Brain pericyte (primary cell): ENCODE measurements at places on chromosomes 7 and 10.
A peak's percentile ranks its signal among the peaks of the same experiment; 100 is the strongest.

GRCh38 chr10:74956555-74957111 is 130.2 kb downstream of the KAT6B start:
- DNase-seq: no peak

GRCh38 chr10:94210440-94211168 is 152.1 kb downstream of the NOC3L start:
- no peak for DNase-seq

- DNase-seq: no peak
These were observed 90.2 kb upstream of the RPA3 start for GRCh38 chr7:7808626-7809025.

DNA sequence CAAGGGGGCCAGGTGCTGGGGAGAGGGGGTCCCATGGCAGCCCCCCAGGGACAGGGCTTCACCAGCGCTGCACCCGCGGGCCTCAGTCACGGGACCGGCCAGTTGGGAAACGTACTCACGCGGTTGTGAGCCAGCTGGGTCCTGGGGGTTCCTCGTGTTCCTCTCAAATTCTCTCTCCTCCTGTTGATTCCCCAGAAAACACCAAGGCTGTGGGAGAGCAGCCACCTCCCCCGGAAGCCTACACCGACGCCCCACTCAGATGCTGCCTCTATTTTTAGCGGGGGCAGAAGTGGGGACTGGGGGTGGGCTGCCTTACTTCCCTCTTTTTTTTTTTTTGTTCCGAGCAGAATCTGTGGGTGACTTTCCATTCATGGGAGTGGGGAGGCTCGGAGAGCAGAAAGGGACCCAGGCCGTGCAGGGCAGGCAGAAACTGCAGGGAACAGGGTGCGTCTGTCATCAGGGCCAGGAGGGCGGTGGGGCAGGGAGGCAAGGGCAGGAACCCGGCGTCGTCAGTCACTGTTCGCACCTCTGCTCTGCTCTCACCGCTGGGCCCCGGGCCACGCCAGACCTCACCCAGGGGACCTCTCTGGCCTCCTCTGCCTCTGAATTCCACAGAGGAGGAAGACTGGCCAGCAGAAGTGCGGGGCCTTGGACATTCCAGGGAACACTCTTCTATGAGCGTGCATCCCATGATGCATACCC is 63.1 kb downstream of the CARD11 start:
- no peak for DNase-seq

GRCh38 chr10:73576178-73576889 is 14.8 kb downstream of the USP54 start:
- DNase-seq: peak; percentile 27

DNA sequence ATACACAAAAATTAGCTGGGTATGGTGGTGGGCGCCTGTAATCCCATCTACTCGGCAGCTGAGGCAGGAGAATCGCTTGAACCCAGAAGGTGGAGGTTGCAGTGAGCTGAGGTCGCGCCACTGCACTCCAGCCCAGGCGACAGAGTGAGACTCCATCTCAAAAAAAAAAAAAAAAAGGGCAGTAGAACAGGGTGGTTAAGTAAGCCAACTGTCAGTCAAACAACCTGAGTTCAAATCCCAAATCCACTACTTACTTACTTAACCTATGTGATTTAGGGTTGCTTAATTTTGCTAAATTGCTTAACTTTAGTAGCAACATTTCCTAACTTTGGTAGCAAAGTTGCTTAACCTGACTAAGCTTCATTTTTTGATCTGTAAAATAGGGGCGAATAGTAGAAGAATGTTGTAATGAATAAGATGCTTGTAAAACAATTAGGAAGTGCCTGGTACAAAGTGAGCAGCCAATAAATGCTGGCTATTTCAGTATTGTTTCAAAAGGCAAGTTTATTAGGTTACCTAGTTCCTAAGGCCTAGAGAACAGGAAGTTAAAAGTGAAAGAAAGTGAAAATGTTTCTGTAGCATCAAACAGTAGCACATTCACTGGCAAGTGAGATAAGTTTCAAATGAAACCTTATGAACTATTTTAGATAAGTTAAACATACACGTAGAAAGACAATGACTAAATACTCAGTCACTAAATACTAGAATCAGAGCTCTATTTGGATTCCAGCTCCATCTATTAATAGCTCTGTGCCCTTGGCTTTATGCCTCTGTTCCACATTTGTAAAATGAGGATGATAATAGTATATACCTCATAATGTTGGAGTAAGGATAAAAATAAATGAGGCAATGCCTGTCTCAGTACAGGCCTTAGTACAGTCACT is 64.3 kb downstream of the HOXA1 start:
- no peak for DNase-seq

GRCh38 chr10:49179699-49180443 is 8.3 kb downstream of the TMEM273 start:
- DNase-seq: no peak

DNA sequence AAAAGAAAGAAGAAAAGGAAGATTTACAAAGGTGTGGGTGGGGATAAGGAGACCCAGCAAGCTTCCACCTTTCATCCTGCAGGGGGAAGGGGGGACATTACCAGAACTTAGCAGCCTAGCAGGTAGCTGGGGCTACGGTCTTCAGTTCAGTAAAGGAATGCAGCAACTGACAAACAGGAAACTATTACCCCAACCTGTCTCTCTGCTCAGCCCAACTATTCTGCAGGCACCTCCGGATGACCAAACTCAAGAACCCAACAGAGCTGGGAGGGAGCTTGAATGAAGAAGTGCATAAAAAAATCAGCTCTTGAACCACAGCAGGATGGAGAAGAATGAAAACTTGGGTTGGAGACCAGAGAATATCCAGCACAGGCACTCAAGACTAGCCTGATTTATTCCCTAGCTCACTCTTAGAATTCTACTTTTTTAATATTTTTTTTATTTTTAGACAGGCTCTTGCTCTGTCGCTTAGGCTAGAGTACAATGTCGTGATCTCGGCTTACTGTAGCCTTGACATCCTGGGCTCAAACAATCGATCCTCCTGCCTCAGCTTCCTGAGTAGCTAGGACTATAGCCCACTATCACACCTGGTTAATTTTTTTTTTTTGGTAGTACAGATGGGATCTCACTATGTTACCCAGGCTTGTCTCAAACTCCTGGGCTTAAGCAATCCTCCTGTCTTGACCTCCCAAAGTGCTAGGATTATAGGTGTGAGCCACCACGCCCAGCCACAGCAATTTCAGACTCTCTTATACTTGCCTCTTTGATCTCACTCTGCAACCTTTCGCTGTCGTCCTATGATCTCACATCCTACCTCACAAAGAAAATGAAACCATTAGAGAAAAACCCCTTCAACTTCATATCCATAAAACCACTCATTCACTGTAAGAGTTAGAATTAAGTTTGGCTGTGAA is 18.5 kb upstream of the C10orf67 start:
- no peak for DNase-seq

DNA sequence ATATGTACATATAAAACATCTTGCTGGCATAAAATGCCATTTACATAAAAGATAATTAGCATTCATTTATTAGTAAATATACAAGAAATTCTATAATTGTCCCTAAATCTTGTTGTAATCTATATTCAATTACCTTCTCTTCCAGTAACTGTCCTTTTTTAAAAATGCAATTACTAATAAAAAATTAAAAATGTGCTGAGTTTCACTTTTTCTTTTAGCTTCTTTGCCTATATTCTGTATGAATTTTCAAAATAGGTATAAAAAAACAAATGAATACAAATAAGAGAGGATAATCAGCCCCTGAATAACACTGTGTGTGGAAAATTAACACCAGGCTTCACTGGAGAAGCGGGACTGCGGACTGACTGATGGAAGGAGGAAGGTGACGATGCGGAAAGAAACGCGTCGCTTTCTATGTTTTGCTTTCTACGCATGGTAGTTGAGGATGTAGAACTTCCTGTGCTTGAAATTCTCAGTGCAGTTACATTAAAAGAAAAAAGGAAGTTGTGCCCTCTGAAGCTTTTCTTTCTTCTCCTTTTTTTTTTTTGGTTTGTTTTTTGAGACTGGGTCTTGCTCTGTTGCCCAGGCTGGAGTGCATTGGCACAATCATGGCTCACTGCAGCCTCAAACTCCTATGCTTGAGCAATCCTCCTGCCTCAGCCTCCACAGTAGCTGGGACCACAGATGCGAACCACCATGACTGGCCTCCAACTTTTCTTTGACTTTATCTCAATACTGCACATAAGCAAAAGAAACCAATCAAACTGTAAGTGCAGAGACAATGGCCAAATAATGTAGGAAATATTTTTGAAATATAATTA is 7.4 kb upstream of the ZMYND11 start:
- no peak for DNase-seq

GRCh38 chr7:17971411-17971810 is 31.1 kb upstream of the SNX13 start:
- no peak for DNase-seq

DNA sequence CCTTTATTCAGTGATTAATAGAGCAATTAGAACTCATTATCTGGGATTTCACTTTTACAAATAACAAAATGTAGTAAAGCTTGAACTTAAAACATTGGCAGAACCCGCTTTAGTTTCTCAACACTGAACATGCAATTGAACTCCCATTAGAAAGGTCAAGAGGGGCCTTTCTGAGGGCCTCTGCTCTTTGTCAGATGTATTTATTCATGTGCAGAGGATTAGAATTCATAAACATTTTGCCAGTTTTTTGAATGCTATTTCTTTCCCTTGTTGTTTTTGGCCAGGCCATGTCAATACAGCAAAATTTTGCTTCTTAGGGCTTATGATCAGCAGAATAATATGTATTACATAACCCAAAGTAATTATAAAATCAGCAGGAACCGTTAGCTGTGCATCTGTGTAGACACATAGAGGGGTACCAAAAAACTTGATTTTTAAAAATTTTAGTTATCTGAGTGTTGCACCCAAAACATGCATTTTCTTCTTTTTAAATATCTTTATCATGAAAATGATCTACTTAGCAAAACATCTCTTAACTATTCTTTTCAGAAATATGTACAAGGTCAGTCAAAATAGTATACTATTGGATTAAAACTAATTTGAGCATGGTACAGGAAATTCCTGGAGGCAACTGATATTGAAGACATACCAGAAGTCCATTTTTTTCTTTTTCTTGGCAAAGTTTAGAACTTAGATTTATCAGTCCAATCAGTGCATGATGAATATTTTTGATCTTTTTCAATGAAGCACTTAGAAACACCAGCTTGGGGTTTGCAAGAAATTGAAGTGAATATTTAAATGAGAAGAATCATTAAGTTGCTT is 177.5 kb downstream of the TWIST1 start:
- peak; percentile 55 for DNase-seq

GRCh38 chr10:77911535-77912123 is 14.9 kb downstream of the DLG5 start:
- DNase-seq: no peak

- DNase-seq: no peak
These were observed 119.8 kb upstream of the PCBD1 start for GRCh38 chr10:71008150-71008549.

DNA sequence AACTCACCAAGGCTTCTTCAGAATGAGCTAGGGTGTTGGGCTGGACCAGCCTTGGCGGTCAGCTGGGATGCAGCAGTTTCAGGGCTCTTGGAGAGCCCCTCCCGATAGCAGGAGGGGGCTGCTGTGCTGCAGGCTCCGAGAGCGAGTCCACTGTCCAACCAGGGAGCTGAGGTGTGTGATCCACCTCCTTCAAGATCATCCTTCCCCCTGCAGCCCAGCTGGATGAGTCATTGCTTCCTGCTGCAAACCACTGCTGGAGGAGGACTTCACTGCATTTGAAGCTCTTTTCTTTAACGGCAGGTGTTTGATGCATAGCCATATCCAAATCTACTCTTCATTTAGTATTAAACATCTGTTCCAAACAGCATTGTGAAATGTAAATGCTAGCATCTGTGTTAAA is 54.2 kb upstream of the EBF3 start:
- DNase-seq: no peak

DNA sequence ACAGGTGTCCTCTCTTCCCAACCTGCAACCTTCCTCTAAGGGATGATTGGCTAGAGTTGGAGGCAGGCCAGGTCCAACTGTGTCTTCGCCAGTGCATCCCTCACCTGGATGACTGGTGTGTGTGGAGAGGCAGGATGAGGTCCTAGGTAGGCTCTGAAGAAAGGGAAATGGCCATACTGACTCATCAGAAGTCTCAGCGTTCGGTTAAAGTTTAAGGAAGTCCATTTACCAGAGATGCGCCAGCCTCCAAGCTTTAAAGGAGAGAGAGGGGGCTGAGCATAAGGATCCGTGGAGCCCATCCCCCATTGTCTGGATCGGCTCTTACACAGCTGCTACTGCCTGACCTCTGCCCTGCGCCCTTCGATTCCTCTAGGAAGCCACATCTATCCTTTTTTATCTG is 4.4 kb downstream of the KEL start:
- DNase-seq: no peak

DNA sequence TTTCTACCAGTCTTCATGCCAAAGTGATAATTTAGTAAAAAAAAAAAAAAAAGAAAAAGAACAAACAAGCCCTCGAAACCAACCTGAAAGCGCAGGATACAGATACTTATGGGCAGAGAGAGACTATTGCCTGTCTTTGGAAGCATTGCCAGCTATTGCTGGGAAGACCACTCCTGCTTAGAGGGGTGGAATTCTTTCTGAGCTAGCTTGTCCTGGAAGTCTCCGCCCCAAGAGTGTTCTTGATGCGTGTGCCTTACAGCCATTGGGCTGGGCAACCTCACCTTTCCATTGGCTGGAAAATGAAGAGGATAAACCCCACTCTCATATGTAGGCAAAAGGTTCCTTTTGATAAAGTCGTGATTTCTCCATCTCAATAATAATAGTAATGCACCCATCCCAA is 19.9 kb upstream of the INSYN2A start:
- DNase-seq: no peak

DNA sequence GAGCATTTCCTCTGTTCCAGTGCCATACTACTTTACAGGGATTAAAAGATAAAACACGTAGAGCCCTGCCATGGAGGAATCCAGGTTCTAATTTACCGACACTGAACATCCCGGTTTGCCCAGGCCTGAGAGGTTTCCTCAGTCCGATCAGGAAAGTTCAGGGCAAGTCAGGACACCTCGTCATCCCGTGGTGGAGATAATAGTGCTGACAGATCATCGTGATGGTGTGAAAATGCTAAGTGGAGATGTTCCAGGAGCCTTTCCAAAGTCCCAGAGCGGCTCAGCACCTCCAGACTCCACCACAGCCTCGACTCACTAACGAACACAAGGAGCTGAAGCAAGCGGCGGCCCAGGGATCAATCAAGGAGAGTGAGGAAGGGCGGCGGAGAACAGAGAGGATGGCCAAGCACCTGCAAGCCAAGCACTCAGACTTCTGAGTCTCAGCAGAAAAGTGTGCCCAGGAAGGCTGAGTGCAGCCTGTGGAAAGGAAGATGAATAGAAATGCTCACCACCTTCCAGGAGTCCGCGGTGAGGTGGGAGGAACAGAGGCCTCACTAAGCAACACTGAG is 103.7 kb upstream of the VWC2 start:
- DNase-seq: no peak

DNA sequence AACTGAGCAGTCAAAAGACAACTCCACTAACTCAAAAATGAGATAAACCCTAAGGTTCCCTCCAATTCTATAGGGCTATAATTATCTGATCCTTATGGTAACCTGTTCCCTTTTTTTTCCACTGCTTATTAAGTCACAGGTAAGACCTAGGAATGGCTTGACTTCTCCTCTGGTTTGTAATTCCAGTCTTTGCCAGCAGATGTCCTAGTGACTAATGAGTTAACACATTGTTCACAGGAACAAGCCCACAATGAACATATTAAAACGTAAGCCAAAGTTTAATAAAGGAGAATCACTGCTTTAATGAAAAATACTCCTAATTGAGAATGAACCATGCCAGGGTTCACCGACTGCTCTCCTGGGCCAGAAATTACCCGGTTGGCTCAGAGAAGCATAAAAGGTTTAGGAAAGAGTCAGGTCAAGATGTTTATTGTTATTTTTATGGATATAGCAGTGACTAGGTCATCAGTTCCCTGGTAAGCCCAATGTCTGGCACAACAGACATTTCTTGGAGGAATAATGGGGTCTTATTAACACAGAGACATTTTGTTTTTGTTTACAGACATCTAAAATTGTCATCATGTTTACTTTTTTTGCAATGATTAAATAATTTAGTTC is 120.1 kb downstream of the ELAPOR2 start:
- no peak for DNase-seq
